Tibial artery (tissue), 4 donors: ENCODE measurements at places on chromosomes 13 and 19.

- H3K4me1 ChIP-seq = no peaks in the 10 kb centered on the region
- no peak overlapping the region for H3K4me3 ChIP-seq
- H3K27me3 ChIP-seq = no peaks in the 10 kb centered on the region
Observed at GRCh38 chr13:49638030-49638743, 9.9 kb downstream of the ARL11 start.

DNA sequence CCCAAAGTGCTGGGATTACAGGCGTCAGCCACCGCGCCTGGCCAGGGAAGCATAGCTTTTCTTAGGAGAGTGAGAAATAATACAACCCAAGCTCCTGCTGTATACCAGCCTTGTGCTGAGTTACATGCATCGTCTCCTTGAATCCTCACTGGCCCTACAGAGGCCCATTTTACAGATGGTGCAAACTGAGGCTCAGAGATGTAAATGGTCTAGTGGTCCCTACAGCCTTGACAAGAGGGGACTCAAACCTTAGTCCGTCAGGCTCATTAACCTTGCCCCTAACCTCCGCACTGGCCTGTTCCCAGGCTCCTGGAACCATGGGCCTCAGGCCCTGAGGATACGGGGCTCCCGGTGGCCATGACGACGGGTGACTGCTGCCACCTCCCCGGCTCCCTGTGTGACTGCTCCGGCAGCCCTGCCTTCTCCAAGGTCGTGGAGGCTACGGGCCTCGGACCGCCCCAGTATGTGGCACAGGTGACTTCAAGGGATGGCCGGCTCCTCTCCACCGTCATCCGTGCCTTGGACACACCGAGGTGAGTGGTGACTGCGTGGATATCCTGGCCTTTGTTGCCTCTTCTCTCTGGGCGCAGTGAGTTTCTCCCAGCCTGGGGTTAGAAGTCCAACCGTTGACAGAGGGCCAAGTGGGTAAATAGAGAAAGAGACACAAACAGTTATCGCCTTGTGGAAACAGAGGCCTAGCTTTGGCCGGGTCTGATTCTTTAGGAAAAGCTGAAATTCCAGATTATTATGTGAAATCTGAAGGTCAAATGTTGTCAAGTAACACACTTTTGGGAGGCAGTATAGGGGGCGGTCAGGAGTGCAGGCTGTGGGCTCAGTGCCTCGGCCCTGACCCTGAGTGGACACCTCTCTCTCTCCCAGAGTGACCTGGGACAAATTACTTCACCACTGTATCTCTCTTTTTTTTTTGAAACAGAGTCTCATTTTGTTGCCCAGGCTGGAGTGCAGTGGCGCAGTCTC, 8.7 kb downstream of the MARCHF2 start:
- H3K27me3 ChIP-seq = no peaks in the 10 kb centered on the region
- H3K4me3 ChIP-seq = no peak overlapping the region
- H3K36me3 ChIP-seq = peaks cover 18% of the 10 kb centered on the region
- H3K27ac ChIP-seq = no peak overlapping the region

- H3K4me3 ChIP-seq = no peak overlapping the region
- no peaks in the 10 kb centered on the region for H3K36me3 ChIP-seq
- no peak for DNase-seq
- no peaks in the 10 kb centered on the region for H3K4me1 ChIP-seq
- no peaks in the 10 kb centered on the region for H3K27me3 ChIP-seq
Observed at GRCh38 chr13:39329182-39329639, 273.8 kb downstream of the LHFPL6 start.

DNA sequence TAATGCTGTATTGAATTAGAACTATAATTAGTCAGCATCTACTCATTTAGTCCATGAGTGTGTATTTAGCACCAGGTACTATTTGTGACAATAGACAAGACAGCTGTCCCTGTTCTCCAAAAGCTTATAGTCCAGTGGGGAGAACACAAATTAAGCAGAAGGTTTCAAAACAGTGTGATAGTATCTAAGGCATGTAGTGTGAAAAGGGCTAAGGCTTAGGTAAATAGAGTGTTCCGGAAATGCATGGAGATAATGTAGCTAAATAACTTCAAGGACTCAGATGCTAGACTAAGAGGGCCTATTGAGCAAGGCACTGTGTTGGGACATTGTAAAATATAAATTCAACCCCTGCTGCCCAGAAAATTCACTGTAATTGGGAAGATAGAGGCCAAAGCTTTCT, 144.1 kb upstream of the MIR17HG start:
- no peak overlapping the region for H3K27ac ChIP-seq
- H3K4me1 ChIP-seq = no peaks in the 10 kb centered on the region
- no peak overlapping the region for H3K4me3 ChIP-seq
- no peaks in the 10 kb centered on the region for H3K36me3 ChIP-seq

- H3K27ac ChIP-seq = peak within 1 kb of the TSS; percentile 80
- H3K4me3 ChIP-seq = peak within 1 kb of the TSS; percentile 89
- H3K27me3 ChIP-seq = no peaks in the 10 kb centered on the region
Observed at GRCh38 chr19:11339254-11340098, at the start of gene RAB3D. Gene RAB3D, minus strand, starts transcription at chr19:11339657. Its CDS starts 2,258 bp downstream, at chr19:11337399.

- H3K4me3 ChIP-seq = no peak overlapping the region
- H3K36me3 ChIP-seq = no peaks in the 10 kb centered on the region
- H3K27ac ChIP-seq = no peak overlapping the region
- no peak for DNase-seq
- peaks cover 4% of the 10 kb centered on the region for H3K4me1 ChIP-seq
- no peaks in the 10 kb centered on the region for H3K27me3 ChIP-seq
Observed at GRCh38 chr19:1836458-1837221, 11.6 kb downstream of the REXO1 start.

DNA sequence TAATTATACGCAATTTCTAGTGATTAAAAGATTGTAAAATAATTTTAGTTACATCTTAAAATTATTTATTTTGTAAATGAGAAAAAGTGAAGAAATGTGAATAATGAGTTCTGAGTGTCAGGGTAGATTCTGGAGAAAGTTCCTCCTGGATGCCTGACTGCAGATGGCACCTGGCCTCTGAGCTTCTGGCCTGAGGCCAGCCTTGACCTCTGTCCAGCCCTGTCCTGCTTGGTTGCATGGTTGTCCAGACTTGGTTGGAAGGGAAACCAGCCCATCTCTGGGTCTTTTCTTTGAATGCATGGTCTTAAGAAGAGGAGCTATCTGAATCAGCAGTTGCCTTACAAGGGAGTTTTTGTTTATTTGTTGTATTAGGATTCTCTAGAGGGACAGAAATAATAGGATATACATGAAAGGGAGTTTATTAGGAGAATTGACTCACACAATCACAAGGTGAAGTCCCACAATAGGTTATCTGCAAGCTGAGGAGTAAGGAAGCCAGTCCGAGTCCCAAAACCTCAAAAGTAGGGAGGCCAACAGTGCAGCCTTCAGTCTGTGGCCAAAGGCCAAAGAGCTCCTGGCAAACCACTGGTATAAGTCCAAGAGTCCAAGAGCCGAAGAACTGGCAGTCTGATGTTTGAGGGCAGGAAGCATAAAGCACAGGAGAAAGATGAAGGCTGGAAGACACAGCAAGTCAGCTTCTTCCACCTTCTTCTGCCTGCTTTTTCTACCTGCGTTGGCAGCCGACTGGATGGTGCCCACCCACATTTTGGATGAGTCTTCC, 385.8 kb downstream of the ZNF536 start:
- H3K27ac ChIP-seq = no peak overlapping the region
- no peaks in the 10 kb centered on the region for H3K36me3 ChIP-seq
- H3K27me3 ChIP-seq = no peaks in the 10 kb centered on the region
- H3K4me1 ChIP-seq = no peaks in the 10 kb centered on the region

- peak overlapping the region; percentile 59 for H3K27ac ChIP-seq
- peaks cover 18% of the 10 kb centered on the region for H3K4me1 ChIP-seq
- no peak overlapping the region for H3K4me3 ChIP-seq
- no peaks in the 10 kb centered on the region for H3K36me3 ChIP-seq
- DNase-seq = no peak
- H3K27me3 ChIP-seq = no peaks in the 10 kb centered on the region
Observed at GRCh38 chr13:41053384-41053826, 7.9 kb upstream of the WBP4 start.

DNA sequence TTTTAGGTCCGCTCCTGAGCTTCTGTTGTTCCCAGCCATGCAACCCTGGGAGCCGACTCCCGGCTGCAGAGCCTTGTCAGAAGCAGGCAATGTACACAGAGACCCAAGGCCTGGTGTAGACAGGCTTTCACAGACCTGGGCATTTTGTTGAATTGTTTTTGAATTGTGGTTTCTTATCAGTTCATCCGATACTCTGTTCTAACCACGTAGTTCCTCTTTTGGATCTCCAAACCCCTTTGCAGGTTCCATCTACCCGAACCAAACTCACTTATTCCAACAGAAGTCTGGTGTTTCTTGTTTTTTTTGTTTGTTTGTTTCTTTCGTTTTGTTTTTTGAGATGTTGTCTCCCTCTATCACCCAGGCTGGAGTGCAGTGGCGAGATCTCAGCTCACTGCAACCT, 6.3 kb upstream of the NLRP2 start:
- no peaks in the 10 kb centered on the region for H3K36me3 ChIP-seq
- no peaks in the 10 kb centered on the region for H3K27me3 ChIP-seq
- no peak for DNase-seq
- H3K4me1 ChIP-seq = no peaks in the 10 kb centered on the region

DNA sequence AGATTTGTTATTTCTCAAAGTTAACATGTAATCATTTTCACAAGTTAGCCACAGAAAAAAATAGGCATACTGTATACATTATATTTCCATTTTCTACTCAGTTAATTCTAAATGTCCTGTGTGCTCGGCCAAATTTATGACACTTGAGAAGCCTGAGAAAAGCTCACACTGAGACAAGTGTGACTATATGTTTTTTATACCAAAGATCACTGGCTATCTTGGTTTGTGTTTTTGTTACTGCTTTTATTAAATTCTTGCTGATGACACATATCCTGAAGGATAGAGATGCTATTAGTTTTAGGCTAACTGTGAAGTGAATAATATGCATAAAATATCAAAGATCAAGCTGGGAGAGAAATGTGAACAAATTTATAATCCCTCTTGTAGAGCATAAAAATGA, 49.3 kb upstream of the IL17D start:
- no peak for DNase-seq
- H3K36me3 ChIP-seq = peaks cover 10% of the 10 kb centered on the region
- no peak overlapping the region for H3K4me3 ChIP-seq
- H3K27ac ChIP-seq = no peak overlapping the region
- no peaks in the 10 kb centered on the region for H3K27me3 ChIP-seq

DNA sequence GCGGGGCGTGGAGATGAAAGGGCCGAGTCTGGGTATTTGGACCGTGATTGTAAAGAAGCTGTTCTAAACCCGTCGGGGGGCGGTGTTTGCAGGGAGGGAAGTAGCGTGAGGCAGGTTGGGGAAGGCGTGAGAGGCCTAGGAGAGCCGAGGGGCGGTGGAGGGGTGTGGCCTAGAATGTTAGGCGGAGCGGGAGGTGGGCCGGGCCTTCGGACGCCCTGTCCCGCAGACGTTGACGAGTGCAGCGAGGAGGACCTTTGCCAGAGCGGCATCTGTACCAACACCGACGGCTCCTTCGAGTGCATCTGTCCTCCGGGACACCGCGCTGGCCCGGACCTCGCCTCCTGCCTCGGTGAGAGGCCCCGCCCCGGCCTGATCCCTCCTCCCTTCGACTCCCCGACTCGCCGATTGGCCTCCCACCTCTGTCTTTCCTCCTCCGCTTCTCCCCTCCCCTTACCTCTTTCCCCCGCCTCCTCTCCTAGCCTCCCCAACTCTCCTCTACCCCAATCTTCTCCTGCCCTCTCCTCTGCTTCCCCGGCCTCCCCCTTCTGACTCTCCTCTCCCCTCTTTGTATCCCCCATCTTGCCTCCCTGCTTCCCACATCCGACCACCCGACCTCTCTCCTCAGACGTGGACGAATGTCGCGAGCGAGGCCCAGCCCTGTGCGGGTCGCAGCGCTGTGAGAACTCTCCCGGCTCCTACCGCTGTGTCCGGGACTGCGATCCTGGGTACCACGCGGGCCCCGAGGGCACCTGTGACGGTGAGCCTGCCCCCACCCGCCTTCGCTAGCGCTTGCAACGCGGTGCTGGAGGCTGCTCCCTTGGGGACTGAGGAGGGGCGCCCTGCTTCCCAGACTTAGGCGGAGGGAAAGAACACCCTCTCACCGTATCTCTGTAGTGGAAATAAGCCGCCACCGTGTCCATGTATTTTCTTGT, 12.8 kb downstream of the LTBP4 start:
- peaks cover 6% of the 10 kb centered on the region for H3K36me3 ChIP-seq
- peak overlapping the region; percentile 74 for H3K27ac ChIP-seq
- H3K27me3 ChIP-seq = no peaks in the 10 kb centered on the region
- DNase-seq = peak; percentile 84
- H3K4me1 ChIP-seq = peaks cover 42% of the 10 kb centered on the region

GRCh38 chr19:7152568-7152967, 83.1 kb downstream of the ZNF557 start:
- H3K4me3 ChIP-seq = no peak overlapping the region
- H3K4me1 ChIP-seq = no peaks in the 10 kb centered on the region
- H3K27me3 ChIP-seq = no peaks in the 10 kb centered on the region
- no peak overlapping the region for H3K27ac ChIP-seq
- no peak for DNase-seq
- peaks cover 56% of the 10 kb centered on the region for H3K36me3 ChIP-seq

- no peak overlapping the region for H3K27ac ChIP-seq
- peaks cover 14% of the 10 kb centered on the region for H3K4me1 ChIP-seq
- H3K27me3 ChIP-seq = no peaks in the 10 kb centered on the region
- no peak overlapping the region for H3K4me3 ChIP-seq
- no peaks in the 10 kb centered on the region for H3K36me3 ChIP-seq
Observed at GRCh38 chr19:37963190-37963936, 56.4 kb downstream of the SIPA1L3 start.

GRCh38 chr19:57682226-57682766, 519 bp downstream of the ZNF551 start:
- no peak for DNase-seq
- H3K27me3 ChIP-seq = no peaks in the 10 kb centered on the region
- H3K36me3 ChIP-seq = peaks cover 47% of the 10 kb centered on the region
- H3K4me1 ChIP-seq = peaks cover 10% of the 10 kb centered on the region

- no peaks in the 10 kb centered on the region for H3K27me3 ChIP-seq
- no peak overlapping the region for H3K4me3 ChIP-seq
- no peak overlapping the region for H3K27ac ChIP-seq
- peaks cover 22% of the 10 kb centered on the region for H3K4me1 ChIP-seq
Observed at GRCh38 chr19:45488708-45489107, 8.1 kb downstream of the RTN2 start.

DNA sequence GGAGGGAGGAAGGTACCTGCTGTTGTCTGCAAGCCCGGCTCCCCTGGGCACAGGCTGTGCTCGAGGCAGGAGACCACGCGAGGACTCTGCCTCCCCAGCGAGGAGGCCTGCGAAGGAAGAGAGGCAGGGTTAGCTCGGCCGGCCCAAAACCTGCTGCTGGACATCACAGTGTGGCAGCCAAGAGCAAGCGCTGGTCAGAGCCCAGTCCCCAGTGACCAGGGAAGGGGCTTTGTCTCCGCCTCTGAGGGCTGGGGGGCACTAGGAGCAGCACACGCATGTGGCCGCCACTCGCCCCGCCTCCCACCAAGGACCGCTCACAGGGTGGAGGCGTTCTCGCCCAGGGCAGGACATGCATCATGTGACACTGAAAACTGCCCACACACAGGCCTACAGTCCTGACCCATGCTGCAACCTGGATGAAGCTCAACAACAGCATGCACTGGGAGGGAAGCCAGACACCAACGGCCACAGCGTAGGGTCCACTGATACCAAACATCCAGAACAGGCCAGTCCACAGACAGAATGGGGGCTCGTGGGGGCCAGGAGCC, 8.5 kb downstream of the MIER2 start:
- no peak overlapping the region for H3K27ac ChIP-seq
- no peak for DNase-seq
- H3K4me1 ChIP-seq = no peaks in the 10 kb centered on the region
- H3K27me3 ChIP-seq = no peaks in the 10 kb centered on the region
- H3K4me3 ChIP-seq = no peak overlapping the region
- H3K36me3 ChIP-seq = peaks cover 17% of the 10 kb centered on the region

GRCh38 chr19:3162418-3163229, 15.9 kb upstream of the S1PR4 start:
- DNase-seq = no peak
- H3K4me1 ChIP-seq = no peaks in the 10 kb centered on the region
- H3K27me3 ChIP-seq = no peaks in the 10 kb centered on the region

GRCh38 chr13:63010072-63010658, 1594.5 kb upstream of the PCDH20 start:
- H3K27ac ChIP-seq = no peak overlapping the region
- DNase-seq = no peak
- no peaks in the 10 kb centered on the region for H3K36me3 ChIP-seq
